ENCODE measurements at places on chromosomes 4 and X.
A peak's percentile ranks its signal among the peaks of the same experiment; 100 is the strongest.

DNA sequence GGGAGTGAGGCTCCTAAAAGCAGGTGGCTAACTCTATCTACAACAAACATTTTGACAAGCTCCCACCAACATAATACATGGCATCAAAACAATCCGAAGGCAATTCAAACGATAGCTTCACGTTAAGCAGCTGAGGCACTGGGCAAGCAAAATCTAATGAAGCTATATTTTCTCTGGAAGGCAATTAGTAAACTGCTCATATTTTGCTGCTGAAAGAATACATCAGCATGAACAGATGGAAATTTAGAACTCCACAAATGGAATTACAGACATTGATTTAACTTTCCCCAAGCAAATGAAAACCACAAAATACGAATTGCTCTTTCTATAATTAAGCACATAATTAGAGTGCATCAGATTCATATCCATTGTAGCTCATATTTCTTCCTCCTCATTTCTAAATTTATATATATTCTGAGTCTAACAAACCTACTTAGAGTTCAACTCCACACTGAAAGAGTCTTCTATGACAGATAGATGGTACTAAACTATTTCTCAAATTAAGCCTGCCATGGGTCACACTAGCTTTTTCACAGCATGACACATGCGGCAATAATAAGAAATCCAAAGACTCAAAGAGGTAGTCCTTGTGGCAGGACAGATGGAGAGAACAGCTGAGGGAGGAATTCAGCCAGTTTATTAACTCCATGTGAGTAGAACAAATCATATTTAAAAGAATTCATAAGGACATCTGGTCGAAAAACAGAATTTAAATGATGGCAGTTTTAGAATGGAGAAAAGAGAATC lies 305.4 kb downstream of the MAPK10 start:
- DNase-seq, result no peak

GRCh38 chr4:108531461-108531860 lies 88.9 kb upstream of the RPL34 start:
- DNase-seq, result no peak

GRCh38 chrX:115898382-115899001 lies 272.1 kb upstream of the AGTR2 start:
- DNase-seq, result peak; percentile 79

DNA sequence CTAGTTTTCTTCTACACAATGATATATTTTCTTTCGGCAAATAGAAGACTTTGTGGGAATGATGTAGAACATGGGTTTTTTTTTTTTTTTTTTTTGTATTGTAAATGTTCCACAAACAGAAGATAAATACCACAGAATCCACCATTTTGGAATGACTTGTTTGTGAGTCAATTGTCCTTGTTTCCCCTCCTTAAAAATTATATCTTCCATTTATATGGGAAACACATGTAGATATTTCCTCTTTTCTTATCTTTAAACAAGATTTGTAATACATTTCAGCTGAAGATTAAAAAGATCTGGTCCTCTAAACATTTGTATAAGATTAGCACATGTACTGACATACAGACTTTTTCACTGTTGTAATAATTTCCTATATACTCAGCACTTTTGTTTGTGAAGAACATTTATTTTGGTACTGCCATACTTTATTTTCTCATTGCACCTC lies 304.6 kb downstream of the SPRY1 start:
- DNase-seq, result no peak

- no peak for DNase-seq
Measured at GRCh38 chrX:152658302-152658701, 20.6 kb downstream of the GABRQ start.
